ENCODE measurements at places on chromosomes 13 and 19.

GRCh38 chr19:750640-751423 is at the start of gene MISP:
Gene MISP (plus strand): TSS chr19:751112. CDS start chr19:756947, 5,835 bp downstream.
- DNase-seq = no peak

- peak; percentile 16 for DNase-seq
Measured at GRCh38 chr19:38869836-38870607, 8.1 kb downstream of the RINL start.

- DNase-seq = no peak
Measured at GRCh38 chr13:93848247-93848646, 621.6 kb downstream of the GPC6 start.

- DNase-seq = no peak
Measured at GRCh38 chr19:47486900-47487299, 2.9 kb upstream of the KPTN start.

GRCh38 chr13:87674247-87674738 is 3.1 kb downstream of the SLITRK5 start:
- DNase-seq = no peak

All from amygdala (tissue), 56 donors.